ENCODE measurements at places on chromosomes 6 and 20.

DNA sequence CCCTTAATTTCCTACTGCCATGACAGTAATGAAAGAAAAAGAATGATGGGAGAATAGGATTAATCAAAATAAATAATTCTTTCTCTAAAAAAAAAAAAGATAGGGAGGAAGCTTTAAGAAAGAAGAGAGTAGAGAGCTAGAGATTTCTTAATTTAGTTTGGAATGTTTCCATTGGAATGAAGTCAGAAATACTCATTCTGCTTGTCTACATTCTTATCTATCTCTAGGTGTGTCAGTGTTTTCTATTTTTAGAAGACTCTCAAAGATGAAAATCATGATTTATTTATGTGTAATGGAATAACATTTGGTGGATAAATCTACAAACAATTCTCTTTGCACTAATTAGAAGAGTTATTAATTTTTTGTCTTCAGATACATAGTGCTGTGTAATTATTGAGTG lies 38.0 kb upstream of the HIVEP1 start:
- DNase-seq: no peak

GRCh38 chr6:31729979-31730630 lies 1.0 kb upstream of the DDAH2 start:
- DNase-seq: peak; percentile 96

DNA sequence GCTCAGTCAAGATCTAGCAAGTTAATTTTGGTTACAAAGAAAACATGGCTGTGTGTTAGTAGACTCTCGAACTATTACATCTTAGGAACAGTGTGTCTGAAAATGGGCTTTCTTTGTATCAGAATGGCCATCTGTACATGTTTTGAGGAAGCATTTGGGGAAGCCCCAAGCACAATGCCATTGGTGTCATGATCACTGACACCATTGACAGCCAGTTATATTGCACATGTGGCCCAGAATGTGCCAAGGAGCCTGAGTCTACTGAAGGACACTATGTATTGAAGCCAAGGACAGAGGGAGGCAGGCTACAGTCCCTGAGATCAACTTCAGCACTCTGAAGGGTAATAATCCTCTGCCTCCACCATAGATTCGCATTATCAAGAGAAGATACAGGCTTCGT lies 12.6 kb upstream of the FAM50B start:
- DNase-seq: no peak

DNA sequence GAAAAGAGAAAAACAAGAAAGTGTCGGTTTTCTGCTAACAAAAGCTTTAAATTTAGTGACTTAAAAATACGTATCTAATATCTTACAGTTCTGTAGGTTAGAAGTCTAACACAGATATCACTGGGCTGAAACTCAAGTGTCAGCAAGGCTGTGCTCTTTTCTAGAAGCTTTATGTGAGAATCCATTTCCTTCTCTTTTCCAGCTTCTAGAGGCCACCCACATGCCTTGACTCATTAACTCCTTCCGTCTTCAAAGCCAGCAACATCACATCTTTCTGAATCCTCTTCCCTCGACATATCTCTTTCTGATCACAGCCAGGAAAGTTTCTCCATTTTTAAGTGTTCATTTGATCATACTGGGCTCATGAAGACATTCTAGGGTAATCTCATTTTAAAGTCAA lies 262.0 kb downstream of the MAFB start:
- no peak for DNase-seq

GRCh38 chr6:168956884-168957730 lies 296.5 kb downstream of the THBS2 start:
- DNase-seq: peak; percentile 71

Data from BE2C (cell line).